Prostate gland (tissue), 2 donors: ENCODE measurements at places on chromosomes 7 and 10. TPM values are rescaled to one million over a fixed set of nuclear protein-coding genes. Genes with fewer than 3 reads are reported as not detected.
A peak's percentile ranks its signal among the peaks of the same experiment; 100 is the strongest.

DNA sequence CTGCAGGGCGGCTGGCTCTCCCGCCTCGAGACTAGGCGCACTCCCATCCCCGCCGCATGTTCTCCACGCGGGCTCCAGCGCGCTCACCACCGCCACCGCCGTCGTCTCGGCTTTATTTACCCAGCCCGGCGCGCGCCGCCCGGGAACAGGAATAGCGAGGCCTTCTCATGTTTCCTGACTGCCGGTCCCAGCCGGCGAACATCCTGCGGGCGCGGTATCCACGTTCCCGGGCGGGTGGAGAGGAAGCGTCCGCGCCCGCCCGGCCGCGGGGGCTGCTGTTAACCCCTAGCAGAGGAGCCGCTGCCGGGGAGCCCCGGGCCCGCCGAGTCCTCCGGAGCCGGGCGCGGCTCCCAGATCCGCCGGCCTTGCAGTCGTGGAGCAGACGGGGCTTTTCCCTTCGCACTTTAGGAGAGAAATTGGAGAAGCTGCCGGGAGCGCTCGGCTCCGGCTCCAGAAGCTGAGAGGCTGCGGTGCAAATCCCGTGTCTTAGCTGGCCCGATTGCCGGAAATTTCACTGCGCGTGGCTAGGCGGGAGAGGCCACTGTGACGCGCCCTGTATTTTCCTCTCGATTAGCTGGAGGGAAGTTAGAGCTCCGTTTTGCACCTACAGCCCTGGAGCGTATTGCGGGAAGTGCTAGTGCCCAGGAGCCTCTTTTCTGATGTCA is at the start of gene MKX:
TSS of gene MKX (minus strand) at position 88 of the 665 bp plus-strand sequence. CDS start 2,404 bp downstream, outside the sequence.
- peak; percentile 28 for DNase-seq

GRCh38 chr7:13851736-13852135 is 137.7 kb downstream of the ETV1 start:
- DNase-seq: no peak

The PLAC9 gene
- total RNA-seq: 8.9 TPM

GRCh38 chr10:16717622-16718395 is 99.4 kb downstream of the RSU1 start:
- no peak for DNase-seq

GRCh38 chr7:26673271-26673670 is 191.1 kb downstream of the SKAP2 start:
- DNase-seq: no peak

DNA sequence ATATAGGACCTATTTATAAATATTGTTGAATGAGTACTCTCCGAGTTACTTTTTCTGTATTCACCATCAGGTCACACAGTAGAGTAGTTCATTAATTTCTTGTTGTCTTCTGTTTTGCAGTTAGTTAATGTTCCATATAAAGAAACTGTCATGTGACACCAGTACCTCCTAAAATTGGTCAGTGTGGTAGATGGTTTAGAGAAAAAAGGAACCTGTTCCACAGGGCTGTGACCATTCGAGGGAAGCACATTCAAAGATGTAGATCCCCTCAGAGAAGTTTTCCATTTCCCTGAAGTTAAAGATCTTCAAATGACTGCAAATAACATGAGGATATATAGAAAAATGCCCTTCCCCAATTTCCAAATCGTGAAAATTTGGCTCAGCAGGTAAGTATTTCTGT is 45.7 kb downstream of the PRPF18 start:
- DNase-seq: no peak

The ASZ1 gene
- 6.1 TPM for total RNA-seq

The PAX4 gene
- not detected for total RNA-seq

The CH25H gene
- 1.1 TPM for total RNA-seq

The ADRA2A gene
- 0.41 TPM for total RNA-seq
